ENCODE measurements at places on chromosomes 3 and 15.

GRCh38 chr3:102200560-102200959, 234.3 kb upstream of the ZPLD1 start:
- DNase-seq: no peak

- no peak for DNase-seq
Measured at GRCh38 chr15:73784291-73784690, 31.1 kb upstream of the INSYN1 start.

- DNase-seq: no peak
Measured at GRCh38 chr3:57118254-57118653, 46.9 kb downstream of the IL17RD start.

DNA sequence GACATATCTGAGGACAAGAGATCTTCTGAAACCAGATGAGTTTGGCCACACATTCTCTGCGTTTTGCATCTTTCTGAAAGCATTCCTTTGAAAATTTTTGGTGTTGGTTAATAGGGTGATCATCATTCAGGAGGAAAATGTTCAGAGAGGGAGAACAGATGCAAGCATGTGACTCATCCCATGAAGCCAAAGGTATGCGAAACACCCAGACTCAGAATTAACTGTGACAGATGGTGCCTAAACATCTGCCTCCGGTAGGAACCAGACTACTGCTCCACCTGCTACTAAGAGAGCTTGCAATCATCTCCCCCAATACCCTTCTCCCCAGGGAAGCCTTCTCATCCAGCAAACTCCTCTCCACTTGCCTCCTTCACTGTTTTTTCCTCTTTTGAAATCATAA, 46.2 kb downstream of the TRIM69 start:
- no peak for DNase-seq

- DNase-seq: no peak
Measured at GRCh38 chr15:91435113-91435512, 335.1 kb downstream of the SV2B start.

- DNase-seq: no peak
Measured at GRCh38 chr15:65466901-65467300, 44.2 kb upstream of the IGDCC4 start.

DNA sequence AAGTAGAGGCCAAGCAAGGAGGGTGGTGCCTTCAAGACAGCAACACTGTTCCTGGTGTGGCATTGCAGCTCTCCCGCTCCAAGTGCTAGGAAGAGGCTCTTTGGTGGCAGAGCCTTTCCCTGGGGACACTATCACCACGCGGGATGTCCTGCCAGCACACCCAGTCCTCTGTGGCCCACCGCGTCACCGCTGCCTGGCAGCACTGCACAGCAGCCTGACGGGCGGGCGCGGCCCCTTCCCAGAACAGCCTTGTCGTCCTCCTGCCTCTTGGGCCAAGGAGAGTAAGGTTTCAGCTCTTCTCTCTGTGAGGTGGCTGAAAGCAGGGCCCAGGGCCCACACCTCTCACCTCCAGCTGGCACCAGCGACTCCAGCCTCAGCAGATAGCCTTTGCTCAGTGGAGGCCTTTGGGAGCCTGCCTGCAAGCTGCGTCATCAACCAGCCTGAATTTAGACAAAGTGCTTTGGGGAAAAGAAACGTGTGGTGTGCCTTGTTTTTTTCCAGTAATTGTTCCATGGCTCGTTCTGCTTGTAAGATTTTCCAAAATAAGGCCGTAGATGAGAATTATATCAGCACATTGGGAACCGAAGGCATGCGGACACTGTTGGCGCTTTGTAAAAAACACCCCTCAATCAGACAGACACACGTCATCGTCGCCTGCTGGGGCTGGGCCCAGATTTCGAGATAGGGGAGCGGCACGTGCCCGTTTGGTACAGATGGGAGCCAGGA, 65.0 kb downstream of the AAGAB start:
- DNase-seq: no peak

- no peak for DNase-seq
Measured at GRCh38 chr15:74141591-74141990, 11.2 kb downstream of the ISLR2 start.

GRCh38 chr15:87874896-87875711, 381.4 kb downstream of the NTRK3 start:
- DNase-seq: no peak

GRCh38 chr15:39586387-39587095, 5.7 kb downstream of the THBS1 start:
- DNase-seq: no peak

DNA sequence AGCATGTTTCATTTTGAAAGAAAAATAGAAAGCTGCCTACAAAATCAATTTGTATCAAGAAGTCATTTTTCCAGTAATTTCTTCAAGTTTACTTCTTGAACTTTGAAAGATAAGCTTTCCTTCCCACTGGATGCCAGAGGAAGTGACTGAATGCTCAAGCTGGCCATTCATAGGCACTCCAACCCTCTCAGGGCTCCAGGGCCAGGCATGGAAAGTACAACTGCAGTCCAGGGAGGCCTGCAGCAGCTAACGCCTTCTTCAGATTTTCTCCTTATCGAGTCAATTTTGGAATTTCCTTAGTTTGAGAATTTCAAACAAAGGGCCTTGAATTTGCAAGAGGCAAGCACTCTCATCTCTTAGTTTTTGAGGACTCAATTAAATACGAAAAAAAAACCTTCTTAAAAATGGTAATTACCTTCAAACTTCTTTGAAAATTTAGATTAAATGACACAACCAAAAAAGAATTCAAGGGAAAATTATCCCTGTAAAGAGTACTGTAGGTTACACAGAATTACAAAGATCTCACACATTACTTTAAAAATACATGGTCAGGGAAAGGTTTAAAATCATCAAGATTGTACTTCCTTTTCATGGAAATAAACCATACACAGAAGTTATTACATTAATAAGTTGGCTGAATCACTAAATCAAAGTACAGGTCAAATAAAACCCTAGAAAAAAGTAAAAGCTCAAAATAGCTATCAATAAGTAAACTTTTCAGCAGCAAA, 2.5 kb downstream of the UBP1 start:
- DNase-seq: no peak

DNA sequence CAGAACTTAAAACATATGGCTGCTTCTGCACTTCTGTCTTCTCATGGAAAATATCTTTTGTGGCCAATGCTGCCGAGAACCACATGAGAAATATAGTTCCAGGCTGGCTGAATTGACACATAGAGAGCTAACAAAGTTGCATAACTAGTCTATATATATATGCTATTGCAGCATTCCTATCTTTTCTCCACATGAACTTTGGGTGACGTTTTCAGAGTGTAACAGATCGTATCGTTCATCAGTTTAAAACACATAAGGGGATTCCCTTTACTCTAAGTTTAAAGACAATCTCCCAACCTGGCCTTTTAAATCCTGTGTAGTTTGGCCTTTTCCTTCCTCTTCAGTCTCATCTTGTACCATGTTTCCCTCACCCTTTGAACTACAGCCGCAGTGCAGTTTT, 394.2 kb upstream of the CBLB start:
- no peak for DNase-seq

DNA sequence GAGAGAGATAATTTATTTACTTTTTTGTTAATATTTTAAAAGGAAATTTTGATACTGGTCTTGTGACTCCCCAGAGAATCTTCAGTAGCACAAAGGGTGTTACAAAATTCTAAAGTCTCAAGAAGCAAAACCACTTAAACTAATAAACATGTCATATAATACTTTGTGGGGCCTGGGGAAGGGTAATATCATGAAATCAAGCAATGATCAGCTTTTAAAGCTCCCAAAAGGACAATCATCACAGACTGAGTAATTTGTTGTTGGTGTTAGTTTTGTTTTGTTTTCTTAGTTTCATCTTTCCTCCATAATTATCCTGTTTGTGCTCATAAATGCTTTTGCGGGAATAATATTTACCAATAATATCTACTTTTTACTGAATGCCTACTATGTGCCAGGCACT, 55.0 kb downstream of the TMEM212 start:
- no peak for DNase-seq

GRCh38 chr15:29101491-29101890, 168.1 kb downstream of the NSMCE3 start:
- DNase-seq: no peak

- DNase-seq: no peak
Measured at GRCh38 chr15:101808201-101808600, 3.8 kb upstream of the OR4F15 start.
